ENCODE measurements at places on chromosomes 1 and 21. TPM values are rescaled to one million over a fixed set of nuclear protein-coding genes. Genes with fewer than 3 reads are reported as not detected.

The CCDC27 gene
- total RNA-seq, result not detected

The PLA2G2D gene
- not detected for total RNA-seq

The CFHR5 gene
- total RNA-seq, result not detected

The GSTM5 gene
- 0.63 TPM for total RNA-seq

The PSMB2 gene
- 27.9 TPM for total RNA-seq

The LCE1D gene
- not detected for total RNA-seq

The FMO2 gene
- 0.70 TPM for total RNA-seq

The MYOG gene
- total RNA-seq, result not detected

The FAM43B gene
- not detected for total RNA-seq

The LCE2B gene
- total RNA-seq, result not detected

The SPRR2E gene
- not detected for total RNA-seq

The ABCG1 gene
- 6.2 TPM for total RNA-seq

The DCST2 gene
- total RNA-seq, result 1.1 TPM

The ATP5PB gene
- total RNA-seq, result 118 TPM

The GPR25 gene
- 1.2 TPM for total RNA-seq

The SLC5A3 gene
- total RNA-seq, result 29.1 TPM

The BSND gene
- not detected for total RNA-seq

The FNDC10 gene
- total RNA-seq, result 2.1 TPM

The IKBKE gene
- 81.4 TPM for total RNA-seq

The CNR2 gene
- total RNA-seq, result 2.1 TPM
